Cardiac septum (tissue), 1 donor: ENCODE measurements at places on chromosomes 3 and 15. TPM values are rescaled to one million over a fixed set of nuclear protein-coding genes. Genes with fewer than 3 reads are reported as not detected.
A peak's percentile ranks its signal among the peaks of the same experiment; 100 is the strongest.

- DNase-seq = no peak
These were observed 42.8 kb upstream of the MLF1 start for GRCh38 chr3:158528076-158528674.

DNA sequence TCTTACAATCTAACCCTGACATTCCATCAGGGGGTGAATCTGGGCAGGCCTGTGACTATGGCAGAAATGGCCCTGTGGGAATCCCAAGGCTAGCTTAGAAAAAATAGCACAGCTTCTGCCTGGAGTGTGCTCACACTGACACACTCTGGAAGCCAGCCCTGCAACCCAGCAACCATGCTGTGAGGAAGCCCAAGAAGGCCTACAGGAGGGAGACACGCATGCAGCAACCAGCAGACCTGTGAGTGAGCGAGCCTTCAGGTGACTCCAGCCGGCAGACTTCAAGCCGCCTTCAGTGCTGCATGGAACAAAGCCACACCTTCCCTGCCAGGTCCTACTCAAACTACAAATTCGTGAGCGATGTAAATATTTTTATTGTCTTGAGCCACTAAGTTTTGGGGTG is 26.1 kb downstream of the RAB6B start:
- DNase-seq = peak; percentile 27

GRCh38 chr3:138347960-138348753 is at the start of gene MRAS:
TSS of gene MRAS (plus strand) at chr3:138348579. CDS start at chr3:138372884, 24,305 bp downstream.
- peak; percentile 90 for DNase-seq

DNA sequence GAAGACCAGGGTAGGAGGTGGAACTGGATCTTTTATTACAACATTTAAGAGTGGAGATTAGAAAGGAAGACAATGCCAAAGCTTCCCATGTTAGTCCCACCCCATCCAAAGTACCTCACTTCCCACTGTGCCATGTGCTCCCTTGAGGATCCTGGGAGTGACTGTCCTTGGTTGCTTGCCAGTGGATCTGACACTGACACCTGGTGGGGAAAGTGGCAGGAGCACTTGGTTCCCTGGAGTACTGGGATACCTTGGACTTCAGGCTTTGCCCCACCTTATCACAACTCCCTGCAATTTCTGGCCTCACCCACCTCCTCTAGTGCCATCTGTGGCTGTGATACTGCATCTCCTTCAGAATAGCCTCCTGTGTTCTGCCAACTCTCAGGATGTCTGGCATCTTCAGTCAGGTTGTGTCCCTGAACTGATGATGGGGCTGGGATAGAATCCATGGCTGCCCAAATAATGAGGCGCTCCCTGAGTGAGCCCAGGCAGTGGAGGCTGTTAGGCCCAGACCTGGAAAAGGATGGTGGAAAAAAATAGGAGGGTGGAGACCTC is 1.3 kb downstream of the ELL3 start:
- no peak for DNase-seq

Gene EMC7
- 55.6 TPM for total RNA-seq

Gene LYZL4
- not detected for total RNA-seq

Gene SMCO1
- 28.7 TPM for total RNA-seq

Gene CCDC54
- not detected for total RNA-seq
